ENCODE measurements at places on chromosomes 2 and 18.
A peak's percentile ranks its signal among the peaks of the same experiment; 100 is the strongest.

- DNase-seq, result no peak
Measured at GRCh38 chr18:13574355-13574754, 152.0 kb downstream of the FAM210A start.

- no peak for DNase-seq
Measured at GRCh38 chr2:138906549-138906948, 126.4 kb upstream of the NXPH2 start.

- DNase-seq, result no peak
Measured at GRCh38 chr2:47145466-47145865, 9.6 kb downstream of the STPG4 start.

GRCh38 chr2:98753801-98754200 lies 22.9 kb upstream of the MGAT4A start:
- no peak for DNase-seq

DNA sequence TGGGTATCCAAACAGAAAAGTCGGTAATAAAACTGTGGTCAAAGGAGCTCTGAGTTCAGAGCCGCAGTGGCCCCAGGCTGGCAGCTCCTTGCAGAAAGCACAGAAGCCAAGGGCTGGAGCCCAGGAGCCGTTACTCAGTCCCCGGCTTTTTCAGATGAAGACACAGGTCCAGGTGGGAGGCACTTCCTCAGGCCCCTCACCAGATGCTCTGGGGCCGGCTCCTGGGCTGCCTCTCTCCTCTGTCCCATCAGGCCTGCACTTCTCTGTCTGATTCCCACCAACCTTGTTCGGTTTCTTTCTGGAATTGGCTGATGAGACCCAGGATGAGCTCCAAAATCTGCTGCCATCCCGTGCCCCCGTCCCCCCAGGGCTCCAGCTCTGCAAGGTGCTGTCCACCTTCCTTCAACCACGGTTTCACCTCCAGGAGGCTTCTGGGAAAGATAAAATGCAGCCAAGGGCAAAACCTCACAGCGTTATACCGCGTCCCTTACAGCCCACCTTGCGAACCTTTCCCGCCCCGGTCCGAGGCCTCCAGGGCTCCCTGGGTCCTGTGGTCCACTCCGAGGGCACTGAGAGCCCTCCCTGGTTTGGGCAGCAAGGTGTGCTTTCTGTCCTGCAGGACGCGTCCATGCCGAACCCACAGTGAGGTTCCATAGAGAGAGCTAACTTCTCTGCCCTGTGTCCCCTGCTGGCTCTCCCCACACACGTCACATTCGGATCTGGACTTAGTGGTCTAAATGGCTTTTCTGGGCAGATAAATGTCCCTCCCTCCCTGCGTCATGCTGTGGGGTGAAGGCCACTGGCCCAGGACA lies 102.9 kb downstream of the TPO start:
- DNase-seq, result no peak

GRCh38 chr2:166180951-166181812 lies 53.4 kb upstream of the SCN1A start:
- DNase-seq, result peak; percentile 56

- DNase-seq, result peak; percentile 90
Measured at GRCh38 chr18:11908182-11909060, at the start of gene MPPE1. MPPE1 (minus strand) TSS chr18:11908317; CDS start chr18:11897264, 11,053 bp downstream.

GRCh38 chr2:133561045-133561852 lies 7.0 kb downstream of the NCKAP5 start:
- no peak for DNase-seq

GRCh38 chr18:59219672-59220163 lies at the start of gene GRP:
GRP (plus strand) TSS chr18:59220158; CDS start chr18:59220266, 108 bp downstream.
- DNase-seq, result peak; percentile 70

GRCh38 chr2:42138163-42139015 lies 30.8 kb upstream of the EML4 start:
- no peak for DNase-seq

GRCh38 chr18:6389005-6389404 lies 25.7 kb downstream of the L3MBTL4 start:
- DNase-seq, result no peak

GRCh38 chr2:218022851-218023530 lies 20.2 kb upstream of the TNS1 start:
- peak; percentile 39 for DNase-seq

GRCh38 chr2:42036413-42036812 lies 11.4 kb upstream of the PKDCC start:
- DNase-seq, result no peak

- DNase-seq, result no peak
Measured at GRCh38 chr18:54878159-54878622, 49.9 kb downstream of the RAB27B start.

All from ecto neural progenitor cell (in vitro differentiated cells).